ENCODE measurements at places on chromosomes 13 and 19. TPM values are rescaled to one million over a fixed set of nuclear protein-coding genes. Genes with fewer than 3 reads are reported as not detected.

Gene FLT3
- not detected for total RNA-seq

Gene FCAR
- not detected for total RNA-seq

Gene IL11
- total RNA-seq = 5.1 TPM

Gene C19orf67
- total RNA-seq = 1.2 TPM

Gene ECSIT
- 52.6 TPM for total RNA-seq

Gene LILRA5
- total RNA-seq = not detected

Gene CYP4F2
- not detected for total RNA-seq

Gene DNMT1
- 40.6 TPM for total RNA-seq

Gene DNAAF3
- total RNA-seq = not detected
